AG04450 (cell line): ENCODE measurements at places on chromosomes 13 and 19.

GRCh38 chr19:44051650-44052402, at the start of gene ZNF223:
Gene ZNF223, plus strand, starts transcription at chr19:44052036. Its CDS starts 3,141 bp downstream, at chr19:44055177.
- DNase-seq = peak; percentile 73

DNA sequence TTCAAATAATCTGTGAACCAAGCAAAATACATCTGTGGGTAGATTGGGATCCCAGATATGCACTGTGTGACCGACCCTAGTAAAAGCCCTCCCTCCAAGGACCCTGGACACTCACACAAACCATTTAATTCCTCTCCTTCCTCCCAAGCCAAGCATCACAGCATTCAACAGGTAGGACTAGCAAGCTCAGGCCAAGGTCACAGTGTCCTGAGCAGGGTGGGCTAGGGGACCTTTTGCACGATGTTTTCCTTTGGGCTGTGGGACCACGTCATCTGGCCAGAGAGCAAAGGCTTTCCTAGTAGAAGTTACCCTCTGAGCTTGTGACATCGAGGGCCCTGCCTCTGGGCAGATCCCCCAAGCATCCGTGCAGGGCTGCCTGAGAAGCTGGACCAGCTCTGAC, 297.6 kb upstream of the ZNF507 start:
- DNase-seq = no peak

- no peak for DNase-seq
Observed at GRCh38 chr13:36418022-36418805, 14.1 kb upstream of the CCNA1 start.

DNA sequence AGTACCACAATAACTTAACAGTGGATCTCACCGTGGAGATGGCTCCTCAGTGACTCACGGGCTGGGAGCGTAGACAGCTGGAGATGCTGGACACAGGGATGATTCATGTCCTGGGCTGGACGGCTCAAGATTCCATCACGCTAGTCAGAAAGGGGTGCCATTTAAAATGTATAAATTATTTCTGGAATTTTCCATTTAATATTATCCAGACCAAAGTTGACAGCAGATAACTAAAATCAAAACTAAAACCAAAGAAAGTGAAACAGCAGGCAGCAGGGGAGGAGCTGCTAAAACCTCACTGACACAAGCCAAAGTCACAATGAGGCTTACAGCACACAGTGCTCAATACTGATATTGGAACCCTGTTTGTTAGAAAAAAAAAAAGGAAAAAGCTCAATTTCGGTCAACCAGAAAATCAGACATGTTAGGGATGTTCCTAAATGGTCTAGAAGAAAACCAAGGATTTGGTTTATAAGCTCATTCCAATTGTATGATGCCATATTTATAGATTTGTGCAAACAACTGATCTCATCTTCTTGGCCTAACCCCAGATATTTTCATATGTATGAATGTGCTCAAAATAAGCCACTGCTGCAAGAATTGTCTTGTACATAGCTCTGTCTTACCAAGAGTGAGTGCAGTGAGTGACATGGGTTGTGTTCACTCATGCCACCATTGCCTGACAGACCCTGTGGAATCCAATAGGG, 111.8 kb downstream of the SACS start:
- peak; percentile 67 for DNase-seq

- no peak for DNase-seq
Observed at GRCh38 chr13:84686973-84687372, 804.7 kb upstream of the SLITRK1 start.

DNA sequence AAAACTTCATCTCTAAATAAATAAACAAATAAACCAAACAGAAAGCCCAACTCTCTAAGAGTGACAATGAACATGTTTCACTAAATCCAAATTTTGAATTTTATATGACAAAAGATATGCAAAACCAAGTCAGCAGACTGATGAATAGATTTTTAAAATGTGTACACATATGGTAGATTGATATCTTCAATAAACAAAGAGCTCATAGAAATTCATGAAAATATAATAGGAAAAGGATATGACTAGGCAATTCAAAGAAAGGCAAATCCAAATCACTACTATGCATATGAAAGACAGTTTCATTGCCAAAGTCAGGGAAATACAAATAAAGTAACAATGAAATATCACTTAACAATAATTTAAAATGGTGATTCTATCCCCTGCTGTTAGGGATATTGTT, 63.7 kb upstream of the NBEA start:
- DNase-seq = no peak
